Naive thymus-derived CD8-positive, alpha-beta T cell (primary cell): ENCODE measurements at places on chromosomes 2 and 18. TPM values are rescaled to one million over a fixed set of nuclear protein-coding genes. Genes with fewer than 3 reads are reported as not detected.

DNA sequence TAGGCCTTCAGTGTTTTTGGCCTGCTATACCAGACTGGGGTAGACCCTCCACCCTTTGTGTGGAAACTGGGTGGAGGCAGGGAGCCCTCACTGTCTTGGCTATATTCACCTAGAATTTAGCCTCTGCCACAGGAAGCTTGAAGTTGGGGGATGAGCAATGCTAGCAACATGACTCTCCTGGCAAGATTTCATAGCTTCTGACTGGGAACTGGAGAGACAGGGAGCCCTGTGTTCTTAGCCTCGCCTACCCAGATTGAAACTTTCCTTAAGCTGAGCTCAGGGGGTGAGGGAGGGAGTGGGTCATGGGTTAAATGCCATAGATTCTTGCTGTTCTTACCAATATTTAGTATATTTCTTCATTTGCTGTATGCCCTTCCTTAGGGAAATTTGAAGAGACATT is 46.8 kb upstream of the FAM98A start:
- peaks cover 7% of the 10 kb centered on the region for H3K36me3 ChIP-seq
- H3K27ac ChIP-seq, result no peak overlapping the region

GRCh38 chr2:86484385-86484784 is 43.2 kb downstream of the KDM3A start:
- H3K27ac ChIP-seq, result no peak overlapping the region
- DNase-seq, result no peak
- no peaks in the 10 kb centered on the region for H3K4me1 ChIP-seq

DNA sequence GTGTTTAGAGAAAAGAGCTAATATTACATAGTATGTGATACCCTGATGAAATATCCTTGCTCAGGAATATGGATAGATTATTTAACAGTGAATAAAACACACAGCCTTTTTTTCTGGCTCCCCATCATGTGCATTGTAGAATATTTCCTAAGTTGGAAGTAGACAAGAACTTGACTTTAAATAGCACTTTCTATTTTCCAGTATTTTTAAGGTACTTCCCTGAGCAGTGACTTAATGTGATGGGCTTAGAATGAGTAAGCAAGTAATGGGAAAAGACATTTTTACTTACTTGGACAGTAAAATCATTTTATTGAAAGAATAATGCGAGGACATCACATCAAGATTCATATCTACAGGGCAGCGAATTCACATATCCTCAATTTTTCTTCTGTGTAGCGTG is 176.7 kb upstream of the SLC8A1 start:
- no peaks in the 10 kb centered on the region for H3K36me3 ChIP-seq
- no peak overlapping the region for H3K27ac ChIP-seq
- H3K27me3 ChIP-seq, result no peaks in the 10 kb centered on the region
- H3K4me1 ChIP-seq, result no peaks in the 10 kb centered on the region
- no peak overlapping the region for H3K4me3 ChIP-seq
- DNase-seq, result no peak

- peak overlapping the region; percentile 85 for H3K4me3 ChIP-seq
- H3K4me1 ChIP-seq, result peaks cover 38% of the 10 kb centered on the region
- DNase-seq, result no peak
- H3K36me3 ChIP-seq, result no peaks in the 10 kb centered on the region
- H3K27ac ChIP-seq, result peak overlapping the region; percentile 96
- no peaks in the 10 kb centered on the region for H3K27me3 ChIP-seq
Measured at GRCh38 chr2:64679673-64680425, 26.1 kb upstream of the SERTAD2 start.

GRCh38 chr2:16900405-16901025 is 234.9 kb upstream of the CYRIA start:
- no peaks in the 10 kb centered on the region for H3K27me3 ChIP-seq
- no peaks in the 10 kb centered on the region for H3K36me3 ChIP-seq
- H3K4me1 ChIP-seq, result no peaks in the 10 kb centered on the region
- no peak for DNase-seq
- no peak overlapping the region for H3K4me3 ChIP-seq
- no peak overlapping the region for H3K27ac ChIP-seq

GRCh38 chr2:14632133-14632936 is at the start of gene LRATD1:
LRATD1 (plus strand) TSS chr2:14632717; CDS start chr2:14633980, 1,263 bp downstream.
- no peaks in the 10 kb centered on the region for H3K36me3 ChIP-seq
- H3K4me3 ChIP-seq, result no peak within 1 kb of the TSS
- H3K27ac ChIP-seq, result no peak within 1 kb of the TSS

GRCh38 chr2:38149531-38149930 is 73.6 kb upstream of the CYP1B1 start:
- no peak overlapping the region for H3K27ac ChIP-seq
- peaks cover 13% of the 10 kb centered on the region for H3K27me3 ChIP-seq
- no peak for DNase-seq

- H3K4me3 ChIP-seq, result no peak overlapping the region
- no peak overlapping the region for H3K27ac ChIP-seq
- peaks cover 6% of the 10 kb centered on the region for H3K27me3 ChIP-seq
- H3K4me1 ChIP-seq, result peaks cover 37% of the 10 kb centered on the region
- DNase-seq, result no peak
- H3K36me3 ChIP-seq, result peaks cover 4% of the 10 kb centered on the region
Measured at GRCh38 chr2:60320724-60321123, 232.7 kb downstream of the BCL11A start.

- no peaks in the 10 kb centered on the region for H3K4me1 ChIP-seq
- no peak overlapping the region for H3K4me3 ChIP-seq
- no peak for DNase-seq
Measured at GRCh38 chr2:134009440-134009839, 244.4 kb upstream of the MGAT5 start.

- no peaks in the 10 kb centered on the region for H3K27me3 ChIP-seq
- H3K36me3 ChIP-seq, result no peaks in the 10 kb centered on the region
- no peak for DNase-seq
- no peaks in the 10 kb centered on the region for H3K4me1 ChIP-seq
Measured at GRCh38 chr2:31284107-31284506, 50.2 kb downstream of the EHD3 start.

DNA sequence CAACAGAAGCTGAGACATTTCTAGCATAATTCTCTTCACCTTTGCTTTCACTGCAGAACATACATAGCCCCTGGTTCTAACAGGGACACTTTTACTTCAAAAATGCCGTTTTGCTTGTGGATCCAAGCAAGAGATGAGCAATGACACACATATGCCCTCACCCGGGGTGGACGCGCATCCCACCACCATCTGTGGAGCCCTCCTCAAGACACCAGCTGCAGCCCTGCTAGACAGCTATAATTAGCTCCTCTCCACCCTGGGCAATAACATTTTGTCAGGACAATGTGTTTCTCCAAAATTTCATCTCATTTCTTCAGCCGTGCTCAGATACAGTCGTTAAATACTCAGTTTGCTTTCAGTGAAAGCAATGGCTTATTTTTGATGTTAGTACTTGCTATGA is 368.7 kb upstream of the RAB6C start:
- no peak overlapping the region for H3K4me3 ChIP-seq
- no peaks in the 10 kb centered on the region for H3K4me1 ChIP-seq
- H3K27ac ChIP-seq, result no peak overlapping the region
- peaks cover 3% of the 10 kb centered on the region for H3K36me3 ChIP-seq
- peaks cover 12% of the 10 kb centered on the region for H3K27me3 ChIP-seq
- DNase-seq, result no peak

Gene MAPK4
- total RNA-seq, result not detected

Gene FNDC4
- total RNA-seq, result not detected

- H3K27me3 ChIP-seq, result no peaks in the 10 kb centered on the region
- H3K4me1 ChIP-seq, result peaks cover 9% of the 10 kb centered on the region
- H3K36me3 ChIP-seq, result no peaks in the 10 kb centered on the region
- no peak overlapping the region for H3K27ac ChIP-seq
Measured at GRCh38 chr2:106219813-106220212, 25.7 kb upstream of the UXS1 start.

Gene ASB18
- total RNA-seq, result not detected

- peak overlapping the region; percentile 27 for H3K4me3 ChIP-seq
- DNase-seq, result no peak
- H3K36me3 ChIP-seq, result no peaks in the 10 kb centered on the region
- peaks cover 2% of the 10 kb centered on the region for H3K27me3 ChIP-seq
- peaks cover 64% of the 10 kb centered on the region for H3K4me1 ChIP-seq
Measured at GRCh38 chr18:45684341-45685115, 39.5 kb upstream of the SLC14A1 start.

DNA sequence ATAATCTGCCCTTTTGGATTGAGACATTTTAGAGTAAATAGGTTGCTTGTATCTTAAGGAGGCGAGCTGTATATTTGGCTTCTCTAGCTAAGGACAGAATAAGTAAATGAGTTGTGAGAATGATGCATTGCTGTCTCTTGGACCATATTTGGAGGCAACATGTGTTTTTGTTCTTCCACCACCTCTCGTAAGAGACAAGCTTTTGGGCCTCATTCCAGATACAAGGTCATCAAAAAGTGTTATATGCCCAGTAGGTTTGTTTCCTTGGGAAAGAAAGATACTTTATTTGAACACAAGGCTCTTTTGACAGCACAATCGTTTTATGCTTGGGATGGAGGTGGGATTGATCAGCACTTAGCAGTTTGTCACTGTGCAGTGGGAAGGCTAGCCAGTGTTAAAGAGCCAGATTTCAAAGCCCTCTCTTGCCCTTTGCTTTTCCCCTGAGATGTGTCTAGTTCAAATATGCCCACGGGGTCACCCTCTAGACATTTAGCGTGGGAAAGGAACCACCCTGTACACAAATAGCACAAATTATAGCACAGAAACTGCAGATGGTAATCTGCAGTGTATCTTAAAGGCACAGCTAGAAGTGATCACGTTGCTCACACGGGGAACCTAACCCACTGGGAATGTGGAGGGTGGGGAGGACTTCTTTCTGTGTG is 131.3 kb downstream of the MAP4K4 start:
- peaks cover 64% of the 10 kb centered on the region for H3K4me1 ChIP-seq
- DNase-seq, result no peak
- peak overlapping the region; percentile 65 for H3K27ac ChIP-seq
- H3K4me3 ChIP-seq, result peak overlapping the region; percentile 63
- peaks cover 18% of the 10 kb centered on the region for H3K36me3 ChIP-seq

GRCh38 chr2:158729451-158729850 is 65.7 kb upstream of the DAPL1 start:
- H3K36me3 ChIP-seq, result no peaks in the 10 kb centered on the region
- H3K4me3 ChIP-seq, result no peak overlapping the region
- no peaks in the 10 kb centered on the region for H3K27me3 ChIP-seq
- DNase-seq, result no peak
- no peaks in the 10 kb centered on the region for H3K4me1 ChIP-seq
